KBM-7 (cell line): ENCODE measurements at places on chromosomes 12 and 14.

- DNase-seq, result no peak
Observed at GRCh38 chr12:121724925-121725324, 12.4 kb downstream of the TMEM120B start.

DNA sequence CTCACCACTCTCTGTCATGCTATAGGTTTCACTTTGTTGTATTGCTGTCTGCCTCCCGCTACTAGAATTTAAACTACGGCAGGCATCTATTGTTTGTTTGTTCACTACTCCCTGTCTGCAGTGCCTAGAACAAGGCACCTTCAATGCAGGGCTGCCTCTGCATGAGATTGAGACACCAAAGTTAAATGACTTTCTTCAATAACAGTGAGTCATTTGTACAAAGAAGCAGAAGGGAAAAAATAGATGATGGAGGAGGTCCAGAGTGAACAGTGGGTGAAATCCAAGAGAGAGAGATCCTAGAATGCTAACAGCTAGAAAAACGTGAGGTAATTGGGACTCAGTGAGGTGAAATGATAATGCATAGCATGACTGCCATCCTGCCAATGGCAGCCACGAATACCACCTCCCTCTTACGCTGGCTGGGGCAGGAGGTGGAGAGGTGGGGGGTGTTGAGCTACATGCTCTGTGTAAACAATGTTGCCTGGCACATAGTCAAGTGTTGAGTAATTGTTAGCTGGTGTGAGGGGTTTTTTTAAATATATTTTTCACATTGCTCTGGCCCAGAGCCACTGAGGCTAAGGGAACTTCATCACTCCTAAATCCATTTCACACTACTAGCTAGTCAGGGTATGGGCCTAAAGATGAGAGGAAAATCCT lies 367.6 kb downstream of the RPS29 start:
- DNase-seq, result no peak

- no peak for DNase-seq
Observed at GRCh38 chr14:75003250-75004027, 718 bp downstream of the EIF2B2 start.

DNA sequence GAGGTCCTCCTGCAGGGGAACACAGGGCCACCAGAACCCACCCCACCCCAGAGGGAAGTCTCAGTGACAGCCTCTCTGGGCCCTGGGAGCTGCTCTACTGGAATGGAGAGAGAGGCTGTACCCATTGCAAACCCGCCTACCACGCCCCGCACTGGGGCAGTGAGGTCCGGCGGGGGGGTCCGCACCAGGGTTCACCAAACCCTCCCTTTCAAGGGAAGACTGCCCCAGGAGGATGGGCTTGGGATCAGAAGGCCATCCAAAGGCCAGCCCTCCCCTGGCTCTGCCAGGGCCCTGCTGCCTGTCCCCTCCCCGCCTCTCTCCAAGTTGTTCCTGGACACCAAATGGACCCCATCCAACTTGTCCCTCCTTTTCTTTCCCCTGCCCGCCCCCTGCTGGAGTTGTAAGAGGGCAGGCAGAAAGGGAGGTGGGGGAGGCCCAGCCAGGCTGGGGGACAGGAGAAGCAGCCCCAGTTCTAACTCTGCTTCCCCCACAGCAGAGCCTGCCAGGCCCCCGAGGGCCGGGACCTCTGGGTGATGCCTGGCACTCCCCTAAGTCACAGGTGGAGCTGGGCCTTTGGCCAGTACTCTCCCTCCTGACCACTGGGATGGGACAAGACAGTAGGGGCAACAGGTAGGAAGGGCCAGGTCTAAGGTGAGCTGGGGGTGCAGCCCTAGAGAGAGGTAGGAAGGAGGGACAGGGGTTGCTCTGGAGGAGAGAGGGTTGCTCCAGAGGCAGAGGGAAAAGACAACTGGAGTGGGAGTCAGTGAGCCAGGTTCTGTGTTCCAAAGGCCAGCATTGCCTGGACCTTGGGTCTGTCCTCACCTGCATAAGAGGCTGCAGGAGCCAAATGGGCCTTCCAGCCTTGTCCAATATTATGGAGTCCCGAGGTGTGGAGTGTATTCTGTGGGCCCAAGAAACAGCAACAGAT lies 3.2 kb upstream of the DIO3 start:
- DNase-seq, result no peak

- no peak for DNase-seq
Observed at GRCh38 chr12:130796985-130797686, 41.9 kb downstream of the STX2 start.

- DNase-seq, result peak; percentile 80
Observed at GRCh38 chr14:56474419-56475022, 105.1 kb upstream of the TMEM260 start.

DNA sequence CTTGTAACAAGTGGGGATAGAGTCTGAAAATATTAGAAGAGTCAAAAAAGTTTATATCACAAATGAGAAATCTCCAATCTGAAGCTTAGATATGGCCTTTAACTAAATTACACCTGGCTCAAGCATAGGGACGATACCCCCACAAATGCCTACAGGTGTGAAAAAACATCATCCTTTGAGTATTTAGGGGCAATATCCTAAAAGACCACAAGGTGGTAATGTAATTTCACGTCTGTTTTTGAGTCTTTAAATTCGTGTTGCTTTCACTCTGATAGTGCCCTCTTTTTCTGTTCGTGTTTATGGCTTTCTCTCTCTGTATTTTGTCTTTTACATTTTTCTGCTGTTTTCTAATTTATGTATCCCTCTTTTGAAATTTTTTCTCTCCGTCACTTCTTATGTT lies 84.3 kb downstream of the ETNK1 start:
- peak; percentile 28 for DNase-seq

GRCh38 chr12:31001581-31002360 lies 71.9 kb upstream of the DDX11 start:
- DNase-seq, result no peak

- peak; percentile 72 for DNase-seq
Observed at GRCh38 chr12:6376079-6376869, 911 bp upstream of the SCNN1A start.

GRCh38 chr12:5809586-5809985 lies 135.5 kb downstream of the ANO2 start:
- no peak for DNase-seq

GRCh38 chr14:91372671-91373495 lies 44.7 kb downstream of the CCDC88C start:
- no peak for DNase-seq

- no peak for DNase-seq
Observed at GRCh38 chr14:81555051-81555450, 21.4 kb upstream of the SEL1L start.

- peak; percentile 32 for DNase-seq
Observed at GRCh38 chr14:102805371-102805891, 28.2 kb downstream of the TRAF3 start.

GRCh38 chr12:1034751-1035457 lies 43.9 kb downstream of the ERC1 start:
- no peak for DNase-seq

DNA sequence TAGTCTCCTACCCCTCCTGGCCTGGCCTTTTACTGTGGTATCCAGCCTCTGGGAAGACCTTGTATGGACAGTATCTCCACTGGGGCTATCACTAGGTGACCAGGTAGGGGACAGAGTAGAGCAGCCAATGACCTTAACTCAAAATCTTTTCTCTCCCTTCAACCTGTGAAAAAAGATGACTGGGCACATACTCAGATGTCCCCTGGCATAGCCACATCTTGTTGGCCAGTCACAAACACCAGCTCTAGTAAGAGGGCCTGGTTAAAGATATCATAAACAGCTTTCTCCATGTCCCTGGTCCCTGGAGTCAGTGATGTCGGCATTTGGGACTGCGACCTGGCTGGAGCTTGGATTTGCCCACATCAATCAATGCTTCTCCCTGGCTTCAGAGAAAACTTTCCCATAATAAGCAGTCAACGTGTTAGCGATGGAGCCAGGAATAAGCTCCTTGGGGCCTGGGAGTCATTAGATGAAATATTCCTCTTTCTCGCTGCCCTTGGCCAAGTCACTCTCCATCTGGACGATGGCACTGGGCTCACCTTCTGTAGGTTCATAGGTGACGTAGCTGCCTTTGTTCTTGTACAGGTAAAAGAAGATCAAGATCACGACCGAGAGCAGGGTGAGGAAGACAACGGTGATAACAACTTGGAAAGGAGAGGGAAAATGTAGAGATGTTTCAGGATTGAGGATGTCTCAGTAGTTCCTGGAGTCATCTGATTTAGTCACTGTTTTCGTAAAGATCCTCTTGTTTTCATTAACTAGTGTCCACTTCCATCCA lies 7.0 kb downstream of the DAZAP2 start:
- no peak for DNase-seq

GRCh38 chr14:100828031-100828769 lies 2.3 kb downstream of the MEG3 start:
- no peak for DNase-seq

- DNase-seq, result no peak
Observed at GRCh38 chr14:76121089-76121748, 30.5 kb upstream of the GPATCH2L start.

GRCh38 chr12:75528692-75529091 lies 17.3 kb upstream of the KRR1 start:
- DNase-seq, result no peak

- no peak for DNase-seq
Observed at GRCh38 chr12:102958073-102958829, 777 bp downstream of the ASCL1 start.

DNA sequence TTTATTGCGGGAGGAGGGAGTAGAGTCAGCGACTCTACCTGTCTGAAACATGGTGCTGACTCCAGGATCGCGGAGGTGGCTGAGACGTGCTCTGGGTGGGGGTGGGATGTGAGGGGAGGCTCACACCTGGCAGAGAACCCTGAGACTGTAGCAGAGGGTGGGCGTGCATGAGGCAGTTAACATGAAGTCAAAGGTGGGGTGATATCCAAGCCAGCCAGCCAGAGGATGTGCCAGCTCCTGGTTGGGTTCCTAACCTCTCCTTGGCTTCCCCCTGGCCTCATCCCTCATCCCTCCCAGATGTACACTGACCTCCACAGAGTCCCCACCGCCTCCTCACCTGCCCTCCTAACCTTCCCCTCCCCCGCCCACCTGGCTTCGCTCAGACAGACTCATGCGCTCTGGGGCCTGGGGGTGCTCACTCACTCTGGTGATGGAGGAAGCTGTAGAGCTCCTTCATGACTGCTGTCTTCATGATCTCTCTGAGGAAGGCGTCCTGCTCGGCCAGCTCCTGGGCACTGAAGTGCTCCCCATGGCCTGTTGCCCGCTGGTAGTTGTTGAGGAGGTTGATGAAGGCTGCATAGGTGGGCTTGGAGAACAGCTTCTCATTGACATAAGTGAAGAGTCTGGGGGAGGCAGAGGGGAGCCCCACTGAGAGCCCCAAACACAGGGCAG lies 9.3 kb downstream of the ENDOU start:
- DNase-seq, result no peak

- DNase-seq, result no peak
Observed at GRCh38 chr14:22882529-22883172, 371 bp upstream of the REM2 start.

- DNase-seq, result peak; percentile 5
Observed at GRCh38 chr14:24659916-24660570, 26.1 kb upstream of the GZMB start.

GRCh38 chr14:105020815-105021655 lies at the start of gene CDCA4:
CDCA4 (minus strand) TSS chr14:105021083; CDS start chr14:105011929, 9,154 bp downstream.
- DNase-seq, result peak; percentile 95

- no peak for DNase-seq
Observed at GRCh38 chr12:62711631-62712241, 223.2 kb downstream of the PPM1H start.

DNA sequence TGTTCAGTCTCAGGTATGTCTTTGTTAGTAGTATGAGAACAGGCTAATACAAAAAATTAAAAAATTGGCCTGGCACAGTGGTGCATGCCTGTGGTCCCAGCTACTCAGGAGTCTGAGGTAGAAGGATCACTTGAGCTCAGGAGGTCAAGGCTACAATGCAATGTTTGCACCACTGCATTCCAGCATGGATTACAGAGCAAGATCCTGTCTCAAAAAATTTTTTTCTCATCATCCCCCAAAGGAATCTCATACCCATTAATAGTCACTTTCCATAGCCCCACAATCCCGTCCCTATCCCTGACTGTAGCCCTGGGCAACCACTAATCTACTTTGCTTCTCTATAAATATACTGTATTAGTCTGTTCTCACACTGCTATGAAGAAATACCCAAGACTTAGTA lies 57.8 kb downstream of the TTC8 start:
- DNase-seq, result no peak

- DNase-seq, result no peak
Observed at GRCh38 chr12:106281056-106281782, 21.3 kb upstream of the TCP11L2 start.

DNA sequence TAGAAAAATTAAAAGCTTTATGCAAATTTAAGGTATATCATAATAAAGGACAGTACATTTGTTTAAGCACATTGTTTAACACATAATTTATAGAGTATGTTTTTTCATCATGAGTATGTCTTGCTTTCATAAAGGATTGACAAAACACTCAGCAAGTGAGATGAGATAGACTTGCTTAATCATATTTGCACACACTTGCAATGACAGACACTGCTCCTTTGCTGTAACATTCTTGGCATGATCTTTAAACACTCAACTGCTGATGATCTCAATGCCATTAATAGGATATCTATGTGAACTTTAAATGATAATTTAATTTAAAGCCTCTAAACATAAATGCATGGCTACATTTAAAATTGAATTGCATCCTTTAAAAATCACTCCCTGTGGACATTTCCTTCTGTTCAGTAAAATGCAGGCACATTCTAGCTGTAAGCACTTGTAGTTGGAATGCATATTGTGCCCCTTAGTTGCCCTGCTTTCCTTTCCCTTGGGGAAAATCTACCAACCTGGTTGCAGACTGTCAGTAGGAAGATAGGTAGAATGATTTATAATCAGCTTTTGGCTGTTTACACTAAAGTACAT lies 979.0 kb downstream of the TMTC2 start:
- no peak for DNase-seq
